ENCODE measurements at places on chromosomes 12 and 14.

DNA sequence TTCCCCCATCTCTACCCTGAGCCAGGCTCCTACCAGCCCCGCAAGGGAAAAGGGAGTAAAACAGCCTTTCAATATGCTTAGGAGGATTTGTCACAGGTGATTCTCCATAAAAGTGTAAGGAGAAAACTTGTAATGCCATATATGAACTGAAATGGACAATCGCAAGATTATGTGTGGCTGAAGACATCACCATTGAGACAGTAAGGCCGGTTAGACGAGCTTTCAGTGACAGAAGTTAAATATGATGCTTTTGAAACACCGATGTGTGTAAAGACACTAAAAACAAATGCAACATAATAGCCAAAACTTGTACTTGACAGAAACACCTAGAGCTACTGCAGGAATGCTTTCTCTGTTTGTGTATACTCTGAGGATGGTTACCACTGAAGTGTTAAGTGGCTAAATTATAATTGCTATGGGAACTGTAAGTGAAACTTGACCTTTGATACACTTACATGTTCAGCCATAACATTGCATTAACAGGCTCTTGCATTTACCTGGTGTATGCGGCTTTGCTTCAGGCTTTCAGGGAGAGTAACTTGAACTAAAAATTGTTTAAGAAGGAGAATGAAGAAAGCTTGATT, 42.3 kb downstream of the FAR2 start:
- no peak for DNase-seq

DNA sequence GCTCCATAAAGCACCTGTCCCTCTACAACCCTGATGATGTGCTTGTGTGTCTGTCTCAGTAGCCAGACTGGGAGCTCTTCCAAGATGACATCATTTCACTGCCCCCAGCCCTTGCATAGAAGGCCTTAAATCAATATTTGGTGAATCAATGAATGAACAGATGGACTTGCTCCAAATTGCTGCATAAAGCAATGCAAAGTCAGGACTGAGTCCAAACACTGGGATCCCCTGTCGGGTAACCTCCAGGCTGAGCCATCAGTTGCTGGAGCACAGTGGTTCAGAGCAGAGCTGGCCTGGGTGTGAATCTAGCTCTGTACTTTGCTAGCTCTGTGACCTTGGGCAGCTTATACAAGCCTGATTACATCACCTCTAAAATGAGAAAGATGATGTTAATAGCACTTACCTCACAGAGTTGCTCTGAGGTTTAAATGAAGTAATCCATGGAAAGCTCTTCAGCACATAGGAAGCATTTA, 120.3 kb upstream of the VASH1 start:
- DNase-seq = no peak

DNA sequence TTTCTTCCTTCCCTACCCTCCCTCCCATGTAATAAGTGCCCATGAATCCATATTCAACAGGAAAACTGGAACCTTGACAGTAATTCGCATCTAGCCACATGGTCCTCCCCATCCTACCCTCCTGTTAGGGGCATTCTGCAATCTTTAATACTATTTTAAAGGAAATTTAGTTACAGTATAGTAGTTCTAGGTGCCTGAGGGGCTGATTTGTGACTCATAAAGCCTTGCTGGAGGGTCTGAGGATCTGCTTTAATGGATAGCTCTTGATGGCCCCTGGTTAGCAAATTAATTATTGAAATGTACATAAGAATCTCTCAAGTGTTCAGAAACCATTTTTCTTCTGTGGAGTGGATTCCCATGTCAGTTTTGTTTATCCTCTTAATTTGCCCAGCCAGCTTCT, 54.1 kb downstream of the ESRRB start:
- no peak for DNase-seq

GRCh38 chr14:98512501-98513251, 759.3 kb downstream of the BCL11B start:
- no peak for DNase-seq

- DNase-seq = no peak
These were observed 81.1 kb upstream of the ESRRB start for GRCh38 chr14:76294876-76295275.

DNA sequence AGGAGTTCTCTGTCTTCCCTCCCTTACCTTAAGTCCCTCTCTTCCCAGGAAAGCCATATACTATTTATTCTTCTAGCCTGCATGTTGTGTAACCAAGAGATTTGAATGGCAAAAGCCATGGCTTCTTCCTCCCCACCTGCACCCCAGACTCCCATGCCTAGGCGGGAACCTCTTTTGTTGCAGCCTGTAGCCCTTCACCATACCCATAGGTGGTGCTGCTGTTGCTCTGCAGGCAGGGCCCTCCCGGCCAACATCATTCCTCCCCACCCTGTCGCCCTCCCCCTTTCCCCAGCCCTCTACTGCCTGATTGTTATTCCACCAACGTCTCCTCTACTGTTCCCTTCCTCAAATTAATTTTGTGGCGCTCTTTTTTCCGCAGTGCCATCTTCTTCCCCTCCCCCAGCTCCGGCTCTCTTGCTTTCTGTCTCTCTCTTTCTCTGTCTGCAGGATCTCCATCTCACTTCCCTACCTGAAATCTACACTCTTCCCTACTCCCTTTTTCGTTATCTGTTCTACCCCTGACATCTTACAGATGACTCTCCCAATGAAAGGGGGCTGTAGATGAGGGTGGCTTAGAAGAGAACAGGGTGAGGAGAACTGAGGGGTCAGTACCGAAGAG, 13.8 kb downstream of the NGDN start:
- DNase-seq = peak; percentile 23

DNA sequence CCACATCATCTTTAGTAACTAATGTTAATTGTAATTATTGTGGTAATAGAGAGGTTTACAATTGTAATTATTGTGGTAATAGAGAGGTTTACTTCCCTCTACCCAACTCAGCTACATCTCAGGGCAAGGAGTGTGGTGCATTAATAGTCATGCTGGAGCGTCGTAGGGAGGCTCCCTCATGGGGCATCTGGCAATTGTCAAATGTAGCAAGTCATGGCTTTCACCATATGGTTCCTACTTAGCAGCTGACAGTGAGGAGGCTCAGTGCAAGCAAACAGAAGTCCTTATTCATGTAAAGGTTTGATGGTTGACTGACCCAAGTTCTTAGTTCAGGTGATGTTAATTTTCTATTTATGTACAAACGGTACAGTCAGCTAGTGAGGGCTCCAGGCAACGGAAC, 1012.0 kb downstream of the FLRT2 start:
- no peak for DNase-seq

GRCh38 chr14:35123388-35123703, 994 bp downstream of the PRORP start:
- no peak for DNase-seq

GRCh38 chr14:103232031-103232808, 101.8 kb upstream of the EIF5 start:
- no peak for DNase-seq

- DNase-seq = no peak
These were observed 27.9 kb upstream of the CTDSP2 start for GRCh38 chr12:57874166-57875108.

DNA sequence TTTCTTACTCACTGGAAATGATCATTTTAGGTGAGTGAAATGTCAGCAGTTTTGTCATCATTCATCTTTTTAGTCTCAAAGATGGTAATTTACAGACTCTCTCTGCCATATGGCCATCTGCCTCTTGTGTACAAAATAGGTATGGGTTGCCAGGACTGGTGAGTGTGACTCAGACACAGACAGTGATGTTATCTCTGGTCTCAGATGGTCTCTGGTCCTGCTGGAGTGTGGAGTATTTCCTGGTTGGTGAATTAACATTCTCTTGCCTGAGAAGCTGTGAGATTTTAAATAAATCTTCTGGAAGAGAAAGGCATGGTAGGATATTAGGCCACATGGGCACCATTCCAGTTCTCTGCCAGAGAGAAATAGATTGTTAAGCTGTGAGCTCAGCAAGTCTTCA, 207.0 kb downstream of the ATP23 start:
- no peak for DNase-seq

GRCh38 chr14:26398616-26399015, 199.2 kb downstream of the NOVA1 start:
- no peak for DNase-seq

DNA sequence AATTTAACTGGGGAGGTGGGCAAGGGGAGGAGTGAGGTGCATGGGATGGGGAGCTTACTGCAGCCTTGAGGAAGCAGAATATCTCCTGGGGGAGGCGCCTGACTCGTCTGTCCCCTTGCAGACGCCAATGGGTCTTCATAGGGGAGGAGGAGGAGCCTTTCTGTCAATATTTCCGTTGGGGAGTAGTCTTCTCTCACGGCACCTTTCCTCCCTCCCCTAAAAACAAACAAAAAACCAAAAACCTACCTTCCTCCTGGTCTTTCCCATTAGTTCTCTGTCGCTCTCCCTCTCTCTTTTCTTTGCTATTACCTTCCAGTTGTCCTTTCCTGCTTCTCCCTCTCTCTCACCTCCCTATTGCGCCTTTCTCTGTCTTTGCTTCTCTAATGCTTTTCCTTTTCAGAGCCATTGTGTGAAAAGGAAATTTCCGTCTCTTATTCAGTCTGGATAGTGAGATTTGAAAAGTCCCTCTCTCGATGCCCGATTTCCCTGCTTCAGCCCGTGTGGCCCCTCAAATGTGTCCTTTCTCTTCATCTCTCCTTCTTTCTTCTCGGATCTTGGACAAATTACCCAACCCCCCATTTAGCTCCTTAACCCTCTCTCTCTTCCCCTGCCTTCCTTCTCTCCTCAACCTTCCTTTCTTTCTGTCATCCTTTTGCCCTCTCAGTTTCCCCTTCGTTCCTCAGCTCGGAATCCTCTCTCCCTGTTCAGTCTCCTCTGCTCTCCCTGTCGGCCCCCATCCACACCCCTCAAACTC, 5.9 kb downstream of the GPR84 start:
- DNase-seq = peak; percentile 64

DNA sequence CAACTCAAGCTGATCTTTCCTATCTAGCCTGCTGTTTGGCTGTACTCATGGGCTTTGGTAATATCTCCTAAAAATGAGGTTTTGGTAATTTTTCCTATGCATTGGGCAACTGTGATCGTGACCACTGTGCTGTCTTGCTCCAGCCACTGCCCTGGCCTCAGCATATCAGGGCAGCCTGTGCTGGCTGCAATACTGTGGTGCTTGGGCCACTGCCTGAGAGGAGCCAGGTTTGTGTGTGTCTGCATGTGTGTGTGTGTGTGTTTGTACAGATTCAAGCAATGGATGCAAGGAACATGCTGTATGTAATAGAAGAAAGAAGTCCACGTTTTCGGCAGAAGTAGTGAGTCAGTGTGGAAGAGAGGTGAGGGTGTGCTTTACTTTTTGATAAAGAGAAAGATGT, 13.0 kb downstream of the ERG28 start:
- no peak for DNase-seq

DNA sequence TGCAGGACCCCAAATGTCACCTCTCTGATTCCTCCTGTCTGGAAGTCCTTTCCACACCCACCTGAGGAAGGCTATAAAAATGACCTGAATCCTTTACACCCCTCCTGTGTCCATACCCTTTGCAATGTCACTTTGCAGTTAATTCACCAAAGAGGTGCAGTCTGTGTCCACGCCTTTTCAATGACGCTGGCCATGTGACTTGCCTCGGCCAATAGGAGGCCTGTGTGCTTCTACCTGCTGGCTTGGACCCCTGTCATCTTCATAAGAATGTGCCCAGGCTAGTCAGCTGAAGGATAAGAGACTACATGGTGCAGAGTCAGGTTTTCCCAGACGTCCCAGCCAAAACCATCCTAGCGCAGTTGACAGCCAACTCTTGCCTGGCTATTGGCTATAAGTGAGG, 101.4 kb downstream of the KSR2 start:
- DNase-seq = no peak

- peak; percentile 65 for DNase-seq
These were observed 527.7 kb downstream of the FUT8 start for GRCh38 chr14:65940056-65940735.
